ENCODE measurements at places on chromosomes 4 and X.

DNA sequence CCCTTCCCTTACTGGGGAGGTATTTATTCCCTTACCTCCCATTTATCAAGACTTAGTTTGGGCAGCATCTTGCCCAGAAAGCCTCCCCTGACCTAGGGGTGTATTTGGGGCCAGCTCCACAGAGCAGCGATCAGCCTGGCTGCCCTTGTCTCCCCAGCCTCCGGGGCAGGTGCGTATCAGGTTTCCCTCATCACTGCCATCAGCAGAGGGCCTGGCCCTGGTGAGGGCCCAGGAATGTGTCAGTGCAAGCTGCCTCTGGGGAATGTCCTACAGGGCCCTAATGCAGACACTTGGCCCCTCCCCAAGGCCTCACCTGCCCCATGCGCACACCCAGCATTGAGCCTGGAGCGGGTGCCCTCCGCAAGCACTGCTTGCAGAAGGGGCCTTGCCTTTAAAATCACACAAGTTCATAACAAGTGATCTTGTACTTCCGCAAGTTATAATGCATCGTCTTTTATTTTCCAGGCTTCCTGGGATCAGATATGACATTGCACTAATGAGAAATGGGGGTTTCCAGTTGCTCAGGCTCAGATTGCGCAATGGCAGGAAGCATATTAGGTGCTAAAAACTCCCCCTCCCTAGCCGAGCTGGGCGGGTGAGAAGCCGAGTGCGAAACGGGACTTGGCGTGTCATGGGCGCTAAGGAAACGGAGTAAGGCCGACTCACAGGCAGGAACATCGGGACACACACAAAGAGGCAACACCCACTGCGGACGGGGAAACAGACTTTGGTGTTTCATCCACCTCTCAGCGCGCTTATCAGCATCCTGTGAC is 25.4 kb upstream of the AFAP1 start:
- no peak for DNase-seq

DNA sequence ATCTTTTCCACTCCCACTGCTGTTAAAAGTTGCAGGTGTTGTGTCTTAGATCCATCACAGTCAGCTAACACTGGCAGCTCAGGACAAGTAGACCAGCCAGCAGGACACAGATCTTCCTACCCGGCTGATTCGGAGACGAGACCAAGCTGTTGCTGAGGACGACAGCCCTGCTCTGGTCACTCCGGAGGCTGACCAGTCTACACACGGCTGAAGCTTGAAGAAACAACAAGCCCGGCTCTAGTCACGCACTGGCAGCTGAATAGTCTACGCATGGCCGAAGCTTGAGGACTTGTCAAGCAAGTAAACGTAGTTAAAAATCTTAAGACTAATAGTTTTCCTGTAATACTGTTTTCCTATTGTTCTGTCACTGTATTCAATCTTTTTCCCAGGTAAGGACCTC is 1.8 kb downstream of the ACOX3 start:
- no peak for DNase-seq

- DNase-seq, result no peak
These were observed 73.2 kb upstream of the STARD8 start for GRCh38 chrX:68574240-68574639.

- DNase-seq, result no peak
These were observed 4.6 kb upstream of the MAD2L1 start for GRCh38 chr4:120071192-120071795.

DNA sequence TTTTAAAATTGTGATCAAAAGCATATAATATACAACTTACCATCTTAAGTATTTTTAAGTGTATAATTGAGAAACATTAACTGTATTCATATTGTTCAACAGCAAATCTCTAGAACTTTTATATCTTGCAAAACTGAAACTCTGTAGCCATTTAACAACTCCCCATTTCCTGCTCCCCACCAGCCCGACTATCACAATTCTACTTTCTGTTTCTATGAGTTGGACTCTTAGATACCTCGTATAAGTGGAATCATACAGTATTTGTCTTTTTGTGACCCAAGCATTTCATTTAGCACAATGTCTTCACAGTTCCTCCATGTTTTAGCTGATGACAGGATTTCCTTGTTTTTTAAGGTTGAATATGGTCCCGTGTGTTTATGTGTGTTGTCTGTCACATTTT is 106.0 kb downstream of the LRBA start:
- no peak for DNase-seq

DNA sequence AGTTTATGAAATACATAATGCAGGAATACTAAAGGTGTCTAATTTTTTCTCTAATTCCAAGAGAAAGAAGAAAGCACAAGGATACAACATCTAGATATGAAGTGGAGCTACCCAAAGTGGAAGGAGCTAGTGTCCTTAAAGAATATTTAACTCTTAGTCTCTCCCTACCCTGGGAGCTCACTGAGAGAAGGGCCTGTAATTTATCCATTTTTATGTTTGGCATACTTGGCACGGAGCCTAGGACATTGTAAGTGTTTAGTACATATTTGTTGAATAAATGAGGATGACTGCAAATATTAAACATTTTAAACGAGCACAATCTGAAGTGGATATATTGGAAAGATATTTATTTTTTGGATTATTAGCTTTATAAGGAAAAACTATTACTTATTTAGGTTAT is 674.8 kb downstream of the IQCM start:
- DNase-seq, result no peak

DNA sequence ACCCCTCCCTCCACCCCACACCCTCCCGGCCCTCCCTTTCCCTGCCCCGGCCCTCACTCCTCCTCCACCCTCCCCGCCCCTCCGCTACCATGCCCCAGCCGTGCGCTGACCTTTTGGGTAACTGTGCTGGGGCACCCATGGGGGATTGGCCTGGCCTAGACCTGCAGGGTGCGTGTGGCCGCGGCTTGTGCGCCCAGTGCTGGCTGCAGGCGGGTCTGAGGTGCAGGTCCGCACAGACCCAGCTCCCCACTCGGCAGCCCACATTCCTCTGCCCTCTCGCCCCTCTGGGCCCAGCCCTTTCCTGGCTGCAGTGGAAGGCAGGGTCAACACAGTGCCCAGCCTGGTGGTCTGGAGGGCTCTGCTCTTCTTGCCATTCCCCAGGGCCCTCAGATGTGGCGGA is 24.7 kb downstream of the FGFRL1 start:
- no peak for DNase-seq

DNA sequence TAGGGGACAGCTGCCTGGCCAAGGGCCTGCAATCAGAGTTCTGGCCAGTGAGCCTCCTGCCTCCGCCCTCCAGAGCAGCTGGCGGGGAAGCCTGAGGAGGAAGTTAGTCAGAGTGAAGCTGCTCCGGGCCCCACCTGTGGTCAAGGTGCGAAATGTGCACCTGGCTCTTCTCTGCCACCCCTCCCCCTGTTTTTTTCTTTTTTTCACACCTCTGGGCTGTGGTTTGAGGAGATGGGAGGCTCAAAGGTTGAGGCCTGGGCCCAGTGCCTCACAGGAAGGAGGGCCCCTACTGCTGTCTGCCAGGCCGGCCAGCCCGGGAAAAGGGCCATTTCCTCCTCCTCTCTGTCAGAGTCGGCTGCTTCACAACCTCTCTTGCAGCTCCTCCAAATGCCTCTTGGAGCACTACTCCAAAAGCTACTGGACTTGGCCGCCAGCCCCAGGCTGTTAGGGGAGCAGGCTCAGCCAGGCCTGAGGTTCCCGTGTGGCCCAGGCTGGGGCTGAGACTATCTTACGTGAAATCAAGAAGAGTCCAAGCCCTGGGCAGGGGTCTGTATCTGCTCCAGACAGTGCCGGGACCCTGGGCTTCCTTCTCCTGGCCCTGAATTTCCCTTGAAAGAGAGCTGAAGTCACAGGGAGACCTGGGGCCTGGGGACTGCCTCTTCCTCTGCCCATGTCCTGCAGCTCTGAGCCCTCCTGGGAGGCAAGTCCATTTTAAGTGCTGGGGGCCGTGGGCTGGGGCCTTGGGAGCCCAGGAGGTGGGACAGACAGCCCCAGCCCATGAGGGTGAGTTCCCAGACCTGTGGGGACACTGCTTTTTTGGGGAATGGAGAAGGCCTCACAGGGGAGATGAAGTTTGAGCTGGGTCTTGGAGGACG is 4.5 kb upstream of the CXCR3 start:
- peak; percentile 21 for DNase-seq

GRCh38 chr4:120052856-120053255 is 13.8 kb downstream of the MAD2L1 start:
- no peak for DNase-seq

- DNase-seq, result no peak
These were observed 810.1 kb downstream of the FAT4 start for GRCh38 chr4:126124818-126125217.

- DNase-seq, result no peak
These were observed 119.6 kb downstream of the BTC start for GRCh38 chr4:74674750-74675149.

DNA sequence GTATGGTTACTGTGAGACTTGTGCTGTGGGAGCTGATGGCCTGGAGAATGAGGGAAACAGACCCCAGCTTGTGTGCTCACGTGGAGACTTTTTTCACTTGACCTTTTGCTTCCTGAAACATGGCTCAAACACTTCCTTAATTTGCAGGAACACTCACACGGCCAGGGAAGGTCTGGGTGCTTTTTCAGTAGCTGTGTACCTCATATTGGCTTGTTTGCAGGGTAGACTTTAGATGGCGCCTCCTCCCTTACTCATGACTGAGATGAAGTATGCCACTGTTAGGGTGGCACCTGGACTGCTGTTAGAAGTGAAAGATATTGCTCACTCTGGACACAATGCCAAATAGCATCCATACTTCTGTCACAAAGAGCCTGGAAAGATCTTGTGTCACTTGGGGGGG is 75.7 kb upstream of the WDR1 start:
- no peak for DNase-seq

- DNase-seq, result no peak
These were observed 161.3 kb downstream of the KIT start for GRCh38 chr4:54819034-54819433.

DNA sequence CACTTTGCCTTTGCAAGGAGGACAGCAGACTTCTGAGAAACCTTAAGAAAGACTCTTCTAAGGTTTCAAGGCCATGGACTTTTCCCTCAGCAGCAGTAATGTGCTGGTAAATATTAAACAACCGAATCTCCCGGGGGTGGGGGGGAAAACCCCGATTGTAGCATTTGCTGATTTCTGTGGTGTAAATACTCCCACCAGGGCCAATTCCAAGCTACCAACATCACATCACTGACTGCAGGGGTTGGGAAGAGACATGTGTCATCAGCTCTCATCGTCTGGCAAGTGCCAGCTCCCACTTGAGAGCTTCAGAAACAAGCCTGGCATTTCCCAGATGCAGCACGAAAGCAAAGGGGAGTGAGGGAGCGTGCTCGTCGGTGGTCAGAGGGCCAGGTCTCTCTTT is 101.2 kb downstream of the BCOR start:
- no peak for DNase-seq

DNA sequence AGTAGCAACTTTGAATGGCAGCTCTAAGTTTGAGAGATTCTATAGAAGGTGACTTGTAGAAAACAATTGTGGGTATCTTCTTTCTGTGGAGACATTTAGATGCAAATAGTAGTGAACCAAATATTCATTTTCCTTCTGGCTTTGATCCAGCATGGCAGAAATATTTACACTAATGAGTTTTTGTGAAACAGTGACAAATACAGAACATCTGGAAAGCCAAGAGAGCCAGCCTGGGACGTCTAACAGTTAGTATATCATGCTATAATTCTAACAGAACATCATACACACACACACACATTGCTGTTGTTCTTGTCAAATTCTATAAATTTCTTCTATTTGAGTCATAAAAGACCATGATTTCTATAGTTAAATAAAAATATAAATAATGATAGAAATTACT is 1777.9 kb downstream of the ARAP2 start:
- DNase-seq, result no peak

GRCh38 chr4:54225598-54226403 is 3.3 kb upstream of the PDGFRA start:
- DNase-seq, result no peak

GRCh38 chr4:111546881-111547280 is 598.4 kb upstream of the FAM241A start:
- no peak for DNase-seq

- DNase-seq, result no peak
These were observed 63.6 kb downstream of the REPS2 start for GRCh38 chrX:17009856-17010625.

- no peak for DNase-seq
These were observed 15.5 kb downstream of the COX18 start for GRCh38 chr4:73053974-73054480.

GRCh38 chr4:188336891-188337290 is 197.7 kb downstream of the TRIML1 start:
- DNase-seq, result no peak

GRCh38 chr4:73868206-73869129 is 725 bp upstream of the CXCL1 start:
- DNase-seq, result no peak

- DNase-seq, result no peak
These were observed 191.2 kb downstream of the RRAGB start for GRCh38 chrX:55908661-55909212.

DNA sequence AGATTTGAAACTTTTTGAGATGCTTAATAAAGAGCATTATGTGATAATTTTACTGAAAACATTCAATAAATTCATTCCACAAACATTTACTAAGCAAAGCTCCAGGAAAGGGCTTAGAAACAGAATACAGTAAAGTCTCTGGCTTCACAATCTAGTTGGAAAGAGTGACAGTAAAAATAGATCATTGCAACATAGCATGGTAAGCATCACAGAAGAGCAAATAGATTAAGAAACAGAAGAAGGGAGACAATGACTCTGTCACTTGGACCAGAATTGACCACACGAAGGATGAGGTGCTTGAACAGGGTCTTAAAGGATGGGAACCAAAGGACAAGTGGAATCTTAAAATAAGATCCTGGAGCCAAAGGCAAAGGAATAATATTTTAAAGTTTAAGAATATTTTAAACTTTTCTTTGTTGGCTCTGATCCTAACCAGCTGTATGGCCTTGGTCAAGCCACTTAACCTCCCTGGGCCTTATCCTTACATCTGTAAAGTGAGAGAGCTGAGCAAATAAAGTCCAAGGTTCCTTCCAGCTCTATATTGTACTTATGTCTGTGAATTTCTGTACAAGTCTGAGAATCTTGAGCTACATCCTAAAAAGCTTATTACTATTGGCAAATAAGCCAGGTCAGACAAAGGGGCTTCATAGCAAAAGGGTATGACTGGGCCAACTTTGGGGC is 33.9 kb downstream of the SEC24D start:
- DNase-seq, result no peak

- DNase-seq, result no peak
These were observed 24.7 kb downstream of the SORCS2 start for GRCh38 chr4:7217039-7217438.

GRCh38 chr4:76219299-76220055 is 5.9 kb upstream of the SCARB2 start:
- no peak for DNase-seq
